DMS79 treated with DMSO at 0.1 percent for 48 hours (cell line): ENCODE measurements at places on chromosomes 1 and 21.
A peak's percentile ranks its signal among the peaks of the same experiment; 100 is the strongest.

DNA sequence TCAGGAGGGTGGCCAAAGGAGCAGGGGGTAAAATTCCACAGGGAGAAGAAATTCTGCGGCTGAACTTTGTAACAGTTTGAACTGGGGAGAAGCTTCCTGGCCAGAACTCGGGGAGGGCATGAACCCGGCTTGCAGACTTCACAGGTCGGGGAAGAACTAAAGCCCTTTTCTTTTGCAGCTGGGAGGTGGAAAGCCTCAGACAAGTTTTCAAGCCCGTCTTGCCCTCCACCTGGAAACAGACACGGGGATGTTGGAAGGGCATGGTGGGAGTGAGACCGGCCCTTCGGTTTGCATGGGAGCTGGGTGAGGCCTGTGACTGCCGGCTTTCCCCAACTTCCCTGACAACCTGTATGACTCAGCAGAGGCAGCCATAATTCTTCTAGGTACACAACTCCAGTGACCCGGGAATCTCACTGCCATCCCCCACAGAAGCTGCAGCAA is 11.3 kb downstream of the THEM4 start:
- no peak for DNase-seq

DNA sequence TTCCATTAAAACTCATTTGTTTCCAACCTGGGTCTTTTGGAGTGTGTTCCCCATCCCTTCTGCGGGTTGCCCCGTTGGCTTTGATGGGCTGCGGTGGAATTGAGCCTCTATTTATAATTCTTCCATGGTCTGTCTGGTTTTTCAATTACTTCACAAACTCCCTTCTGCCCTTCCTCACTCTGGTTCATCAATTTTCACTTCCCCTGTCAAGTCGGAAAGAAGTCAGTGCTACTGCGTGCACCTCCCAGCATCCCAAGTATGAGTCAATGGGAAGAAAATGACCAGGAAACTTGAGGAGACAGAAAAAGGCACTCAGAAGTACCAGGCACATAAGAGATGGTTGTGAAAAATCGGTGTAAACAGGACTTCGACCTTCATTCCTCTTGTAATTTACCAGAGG is 126.2 kb downstream of the KAZN start:
- DNase-seq = no peak

- DNase-seq = peak; percentile 57
These were observed 78.7 kb upstream of the ZNF281 start for GRCh38 chr1:200488375-200489165.

DNA sequence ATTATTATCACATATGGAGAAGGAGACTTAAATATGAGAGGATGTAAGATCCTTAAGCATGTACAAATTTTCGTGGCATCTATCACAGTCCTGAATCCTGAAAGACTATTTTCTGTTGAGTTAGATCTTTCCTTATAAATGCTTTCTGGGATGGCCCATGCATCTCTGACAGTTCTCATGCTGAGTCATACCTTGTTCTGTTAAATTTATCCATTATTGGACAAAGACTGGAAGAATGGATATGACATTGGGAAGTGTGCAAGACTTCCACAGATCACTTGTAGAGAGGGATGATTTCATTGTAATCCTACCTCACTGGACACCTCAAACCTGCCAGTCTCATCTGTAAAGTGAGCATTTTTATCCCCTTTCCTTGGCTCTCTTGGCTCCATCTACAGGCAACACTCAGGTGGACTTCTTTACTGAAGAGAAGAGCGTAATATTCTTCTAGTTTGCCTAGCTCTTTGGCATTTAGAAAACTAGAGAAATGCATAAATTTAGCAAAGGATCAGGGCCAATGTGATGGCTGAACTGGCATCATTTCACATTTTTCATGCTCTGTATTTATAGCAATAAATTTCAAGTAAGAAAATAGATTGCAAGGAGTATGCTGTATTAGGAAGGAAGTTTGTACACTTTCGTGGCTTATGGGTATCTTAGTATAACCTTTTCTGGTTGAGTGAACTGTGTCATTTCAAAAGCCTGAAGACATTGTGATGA is 128.2 kb downstream of the NFIA start:
- DNase-seq = no peak

DNA sequence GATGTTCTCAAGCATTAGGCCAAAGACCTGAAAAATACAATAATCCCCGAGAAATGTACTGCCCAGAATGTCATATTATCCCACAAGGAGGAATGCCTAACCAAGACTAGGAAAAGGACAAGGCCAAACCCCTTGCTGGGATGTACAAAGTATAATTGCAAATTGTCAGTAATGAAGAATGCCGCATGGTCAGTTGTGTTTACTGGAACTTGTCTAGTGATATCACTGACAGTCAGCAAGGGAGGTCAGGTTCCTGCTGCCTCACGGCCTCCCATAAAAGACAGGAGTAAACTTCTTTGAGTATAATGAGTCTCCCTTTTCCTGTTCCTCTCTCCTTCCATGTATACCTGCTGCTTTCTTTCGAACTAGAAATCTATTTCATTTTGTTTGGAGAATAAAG is 222.8 kb downstream of the RHOU start:
- DNase-seq = no peak

DNA sequence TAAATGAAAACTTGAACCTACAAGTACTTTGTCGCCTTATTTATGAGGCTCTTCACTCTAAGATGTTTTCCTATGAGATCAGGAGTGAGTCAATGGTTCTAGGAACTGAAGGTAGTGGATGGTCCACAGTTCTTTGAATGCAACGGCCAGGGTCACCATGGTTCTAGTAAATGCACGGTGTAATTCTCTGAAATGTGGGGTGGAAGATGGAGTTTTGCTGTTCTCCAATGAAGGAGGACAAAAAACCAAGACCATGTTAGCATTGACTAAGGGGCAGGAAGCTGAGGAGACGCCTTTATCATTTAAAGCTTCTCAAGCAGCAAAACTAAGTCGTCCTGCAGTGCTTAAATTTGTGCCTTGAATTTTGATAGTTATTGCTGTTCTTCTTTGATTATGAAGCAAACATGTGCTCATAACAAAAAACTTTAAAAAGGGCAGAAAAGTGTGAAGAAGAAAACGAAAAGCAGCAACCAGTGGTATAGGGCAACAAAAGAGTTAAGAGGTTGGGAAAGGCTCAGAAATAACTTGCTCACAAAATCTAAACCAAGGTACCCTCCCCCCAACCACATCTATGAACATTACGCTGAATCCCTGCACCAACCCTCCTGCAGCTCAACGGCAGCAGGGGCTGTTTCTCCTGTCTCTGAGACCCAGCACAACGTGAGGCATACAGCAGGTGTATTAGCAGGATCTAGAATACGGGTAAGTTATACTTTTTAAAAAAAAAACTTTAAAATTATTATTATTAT is 85.0 kb downstream of the MRPL37 start:
- no peak for DNase-seq

DNA sequence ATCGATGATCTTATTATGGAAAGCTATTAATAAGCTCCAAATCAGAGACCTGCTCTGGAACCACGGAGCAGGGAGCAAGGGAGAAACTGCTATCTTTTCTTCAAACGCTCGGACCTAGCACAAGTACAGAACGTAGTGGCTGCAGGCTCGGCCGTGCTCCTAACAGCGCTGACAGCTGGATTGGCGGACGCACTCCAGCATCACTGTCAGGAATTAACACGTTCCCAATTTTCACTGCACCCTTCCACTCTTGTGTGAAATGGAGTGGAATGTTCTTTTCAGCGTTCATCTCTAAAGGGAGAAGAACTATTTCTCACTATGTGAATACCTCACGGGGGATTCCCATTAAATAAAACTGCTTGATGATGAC is 106.9 kb downstream of the ZNF281 start:
- DNase-seq = peak; percentile 22

GRCh38 chr1:92356956-92357355 is 58.1 kb downstream of the RPAP2 start:
- DNase-seq = no peak

GRCh38 chr1:201603613-201604232 is 64.8 kb downstream of the NAV1 start:
- DNase-seq = no peak
